Hematopoietic multipotent progenitor cell treated with erythropoietin and hydrocortisone succinate and interleukin-3 and kit ligand, for 8 days (in vitro differentiated cells): ENCODE measurements at places on chromosomes 2 and 18.

GRCh38 chr2:48454504-48454903, 75.5 kb upstream of the STON1 start:
- no peak for DNase-seq

- DNase-seq: no peak
Observed at GRCh38 chr2:6854416-6854815, 11.3 kb downstream of the CMPK2 start.

DNA sequence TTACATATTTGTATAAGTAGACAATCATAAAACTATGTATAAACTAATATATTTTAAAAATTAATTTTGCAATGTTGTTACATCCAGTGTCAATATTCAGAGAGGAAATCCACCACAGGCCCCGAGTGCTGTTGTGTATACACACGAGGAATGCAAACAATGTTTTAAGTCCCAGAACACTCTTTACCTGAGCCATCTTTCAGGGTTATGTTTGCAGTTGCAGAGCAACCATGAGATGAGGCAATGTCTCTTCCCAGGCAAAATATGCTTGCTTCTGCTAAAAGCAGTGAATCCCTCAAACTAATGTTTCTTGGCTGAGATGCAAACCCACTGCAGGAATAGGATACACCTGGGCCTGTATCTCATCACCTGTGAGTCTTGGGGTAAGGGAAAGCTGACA, 91.3 kb downstream of the ASXL2 start:
- no peak for DNase-seq

GRCh38 chr2:240348522-240348921, 86.9 kb upstream of the GPC1 start:
- DNase-seq: no peak

GRCh38 chr2:137521653-137522619, 442.3 kb upstream of the HNMT start:
- DNase-seq: no peak

- DNase-seq: no peak
Observed at GRCh38 chr18:77160515-77160914, 27.9 kb upstream of the MBP start.

DNA sequence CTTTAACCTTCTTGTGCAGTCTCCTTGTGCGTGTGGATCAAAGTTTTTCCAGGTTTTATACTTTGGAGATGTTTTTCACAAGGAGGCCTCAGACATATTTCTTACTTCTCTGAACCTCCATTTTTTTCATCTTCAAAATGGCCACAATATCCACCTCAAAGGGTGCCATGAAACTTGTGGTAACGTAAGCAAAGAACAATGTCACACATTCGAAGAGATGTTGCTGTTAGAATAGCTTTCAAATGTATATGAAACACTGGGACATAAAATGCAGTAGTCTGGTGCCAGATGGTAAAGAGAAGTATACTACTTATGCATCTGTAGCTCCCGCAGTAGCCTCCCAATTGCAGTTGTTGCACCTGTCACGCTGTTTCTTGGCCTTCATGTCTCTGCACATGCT, 2.6 kb upstream of the KRCC1 start:
- DNase-seq: no peak

- DNase-seq: no peak
Observed at GRCh38 chr2:95722131-95722697, 130.4 kb downstream of the TRIM43 start.

DNA sequence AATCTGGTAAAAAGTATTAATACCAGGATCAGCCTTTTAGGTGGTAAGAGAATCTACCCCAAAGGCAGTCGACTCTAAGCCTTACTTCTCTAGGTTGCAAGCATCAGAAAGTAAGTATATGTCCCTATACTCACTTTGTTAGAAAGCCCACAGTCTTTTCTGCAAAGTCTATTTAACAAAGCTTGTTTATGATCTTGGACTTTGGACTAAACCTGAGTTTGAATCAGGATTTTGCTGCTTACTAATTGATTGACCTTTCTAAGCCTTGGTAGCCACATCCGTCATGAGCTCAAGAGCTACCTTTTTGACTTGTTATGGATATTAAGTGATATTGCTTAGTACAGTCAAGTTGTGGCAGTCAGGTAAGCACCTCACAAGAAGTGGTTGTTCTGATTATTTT, 18.4 kb downstream of the FMNL2 start:
- DNase-seq: no peak

DNA sequence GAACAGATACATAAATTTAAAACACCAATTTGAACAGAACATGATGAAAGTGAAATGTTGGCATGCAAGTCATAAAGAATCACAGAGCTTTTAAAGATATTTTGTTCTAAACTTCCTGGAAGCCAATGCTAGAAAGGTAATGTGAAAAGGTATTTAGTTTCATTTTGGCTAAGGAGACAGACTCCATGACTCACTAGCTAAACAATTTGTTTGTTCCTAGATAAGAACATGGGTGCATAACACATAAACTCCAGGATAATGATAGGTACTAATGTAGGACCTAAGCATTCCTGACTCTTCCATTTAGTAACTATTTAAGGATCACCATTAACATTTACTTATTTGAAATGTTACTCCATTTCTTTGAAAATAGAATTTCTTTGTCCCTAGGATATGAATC, 292.5 kb upstream of the CNTNAP5 start:
- no peak for DNase-seq

- DNase-seq: no peak
Observed at GRCh38 chr18:36735130-36735529, 93.7 kb downstream of the TPGS2 start.

DNA sequence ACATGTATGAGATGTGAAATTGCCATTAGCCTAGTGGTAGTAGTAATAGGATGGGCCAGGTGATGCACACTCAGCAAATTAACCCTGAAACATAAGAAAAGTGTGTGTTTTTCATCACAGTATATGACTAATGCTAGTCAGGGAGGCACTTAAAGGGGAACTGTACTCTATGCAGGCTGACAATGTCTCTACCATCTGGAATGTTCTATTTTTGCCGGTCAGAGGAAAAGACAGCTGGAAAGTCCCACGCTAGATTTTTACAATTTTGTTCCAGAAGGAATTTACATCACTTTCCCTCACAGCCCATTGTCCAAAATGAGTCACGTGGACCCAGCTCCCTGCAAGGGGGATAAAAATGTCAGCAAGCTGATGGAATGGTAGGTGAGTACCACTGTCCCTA, 746.3 kb upstream of the CHAC2 start:
- no peak for DNase-seq

DNA sequence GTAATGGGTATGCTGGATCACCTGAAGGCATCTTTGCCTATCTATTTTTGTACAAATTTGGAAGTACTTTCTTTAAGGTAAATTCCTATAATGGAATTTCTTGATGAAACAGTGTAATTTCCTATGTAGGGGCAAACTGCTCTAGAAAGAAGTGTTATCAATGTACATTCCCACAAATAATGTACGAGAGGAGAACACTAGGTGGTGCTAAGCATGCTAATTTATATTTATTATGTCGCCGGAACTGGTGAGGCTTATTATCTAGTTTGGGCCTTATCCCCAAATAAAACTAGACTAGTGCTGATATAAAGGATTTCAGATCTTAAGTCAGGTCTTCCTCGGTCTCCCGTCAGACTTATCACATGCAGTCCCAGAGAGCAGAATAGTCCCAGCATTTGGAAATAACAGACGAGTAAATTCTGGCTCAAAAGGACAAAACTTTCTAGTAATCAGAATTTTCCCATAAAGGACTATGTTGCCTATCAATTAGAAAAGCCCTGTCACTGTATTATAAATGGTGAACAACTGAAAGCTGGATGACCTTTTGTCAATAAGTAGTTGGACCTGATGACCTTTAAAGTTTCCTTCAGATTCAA, 86.9 kb upstream of the RBBP8 start:
- peak; percentile 54 for DNase-seq

- no peak for DNase-seq
Observed at GRCh38 chr2:179927041-179927440, 65.6 kb upstream of the ZNF385B start.

DNA sequence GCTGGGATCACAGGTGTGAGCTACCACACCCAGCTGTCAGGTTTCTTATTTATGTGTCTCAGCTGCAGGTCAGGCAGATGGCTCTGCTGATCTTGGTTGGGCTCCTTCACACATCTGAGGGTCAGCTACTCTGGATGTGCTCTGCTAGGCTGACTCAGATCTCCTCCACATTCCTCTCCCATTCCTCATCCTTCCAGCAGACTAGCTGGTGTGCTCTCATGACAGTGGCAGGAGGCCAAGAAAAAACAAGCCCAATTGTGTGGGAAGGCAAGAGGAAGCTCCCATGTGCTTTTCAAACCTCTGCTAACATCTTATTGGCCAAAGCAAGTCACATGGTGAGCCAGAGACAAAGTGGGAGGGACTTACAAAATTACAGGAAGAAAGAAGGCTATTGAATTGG, 11.7 kb upstream of the MSH6 start:
- peak; percentile 42 for DNase-seq

DNA sequence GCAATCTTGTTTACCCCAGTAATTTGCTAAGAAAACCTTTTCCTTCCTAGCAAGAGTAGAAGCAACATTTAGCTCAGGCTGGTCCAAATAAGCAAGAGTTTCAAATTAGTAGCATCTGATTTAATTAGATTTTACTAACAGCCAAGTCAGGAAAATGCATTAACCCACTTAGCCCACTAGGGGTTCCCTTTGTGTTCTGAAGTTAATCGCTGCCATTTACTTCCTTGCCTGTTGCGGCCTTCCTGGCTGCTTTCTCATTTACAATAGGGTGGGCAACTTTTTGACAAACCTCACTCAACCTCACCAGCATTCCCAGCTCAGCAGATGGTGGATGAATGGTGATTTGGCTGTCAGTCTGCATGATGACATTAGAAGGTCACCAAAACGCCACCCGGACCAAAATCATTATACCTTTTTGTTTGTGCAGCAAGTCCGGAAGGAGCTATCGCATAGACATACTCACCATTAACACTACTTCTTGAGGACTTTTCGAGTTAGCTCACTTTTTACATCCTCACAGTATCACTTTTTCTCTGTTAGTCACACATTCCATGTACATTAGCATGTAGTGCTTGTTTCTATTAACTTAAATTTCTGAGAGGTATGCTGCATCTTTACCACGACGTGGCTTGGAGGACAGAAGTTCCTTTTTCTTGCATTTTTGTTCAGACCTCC, 101.5 kb upstream of the SETBP1 start:
- DNase-seq: peak; percentile 26

GRCh38 chr2:168189835-168190569, 57.4 kb downstream of the STK39 start:
- DNase-seq: no peak
